ENCODE measurements at places on chromosomes 16 and 17.

DNA sequence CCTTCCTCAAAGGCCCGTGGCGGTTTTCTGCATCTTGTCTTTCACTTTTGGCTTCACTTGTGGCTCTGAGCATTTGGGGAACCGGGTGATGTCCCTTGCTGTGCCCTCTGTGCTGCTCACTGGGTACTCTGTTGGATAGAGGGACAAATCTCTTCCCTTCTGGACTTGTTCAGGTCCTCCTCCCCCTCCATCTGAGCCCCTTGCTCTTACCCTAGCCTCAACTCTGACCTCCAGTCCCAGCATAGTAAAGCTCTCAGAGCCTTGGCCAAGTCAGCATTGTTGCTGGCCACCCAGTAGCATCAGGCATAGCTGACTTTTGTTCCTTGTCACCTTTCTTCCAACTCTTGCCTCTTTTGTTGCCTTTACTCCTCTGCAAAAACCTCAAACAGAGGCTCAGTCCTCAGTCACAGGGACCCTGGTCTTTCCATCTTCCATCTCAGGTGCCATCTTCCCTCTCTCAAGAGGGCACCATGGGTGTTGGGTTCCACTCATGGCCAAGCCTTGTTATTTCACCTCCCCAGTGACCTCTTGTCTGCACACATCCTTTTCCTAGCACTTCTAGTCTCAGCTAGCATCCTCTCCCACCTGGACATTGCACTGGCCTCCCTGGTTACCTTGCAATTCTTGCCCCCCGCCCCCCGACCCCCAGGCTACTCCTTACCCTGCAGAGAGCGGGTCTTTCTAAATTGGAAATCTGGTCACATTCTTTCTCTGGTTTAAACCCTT lies 393 bp upstream of the PSMB10 start:
- DNase-seq, result no peak

DNA sequence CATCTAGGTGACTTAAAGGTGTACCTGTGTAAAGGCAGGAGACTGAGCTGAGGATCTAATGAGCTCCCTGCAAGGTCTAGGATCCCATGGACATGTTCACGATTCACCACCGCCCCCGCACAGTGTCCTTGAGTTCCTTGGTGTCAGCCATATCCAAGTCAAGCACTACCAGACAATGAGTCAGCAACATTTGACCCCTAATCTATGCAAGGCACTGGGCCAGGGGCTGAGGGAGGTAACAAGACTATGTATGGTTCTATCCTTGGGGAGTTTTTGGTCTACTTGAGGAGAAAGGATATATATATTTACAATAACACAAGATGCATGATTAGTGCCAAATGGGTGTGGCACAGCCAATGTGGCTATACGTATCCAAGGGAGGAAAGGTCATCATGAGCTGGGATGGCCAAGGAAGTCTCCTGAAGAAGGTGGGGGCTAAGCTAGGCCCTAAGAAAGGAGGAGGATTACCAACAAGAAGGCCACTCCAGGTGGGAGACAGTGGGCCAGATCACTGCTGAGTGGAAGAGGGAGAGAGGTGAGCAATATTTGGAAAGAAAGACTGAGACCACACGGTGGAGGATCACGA lies 35.0 kb downstream of the ITGB3 start:
- DNase-seq, result no peak

DNA sequence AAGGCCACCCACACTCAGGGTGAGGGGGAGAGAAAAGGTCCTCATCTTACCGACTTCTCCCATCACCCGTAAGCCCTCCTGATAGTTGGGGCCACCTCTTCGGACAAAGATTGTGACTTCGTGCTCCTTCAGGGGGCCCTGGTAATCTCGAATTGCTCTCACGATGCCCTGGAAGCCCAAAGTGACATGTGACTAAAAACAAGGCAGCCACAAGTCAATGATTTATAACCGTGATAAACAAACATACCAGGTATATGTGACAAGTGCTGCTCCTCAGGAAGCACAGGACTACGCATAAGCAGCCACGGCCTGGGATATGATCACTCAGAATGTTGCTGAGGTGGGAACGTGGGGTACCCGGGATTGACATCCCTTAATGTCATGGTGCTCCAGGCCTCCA lies 17.1 kb downstream of the ACLY start:
- no peak for DNase-seq

- DNase-seq, result no peak
These were observed 57.0 kb downstream of the GAS7 start for GRCh38 chr17:10141436-10141835.

DNA sequence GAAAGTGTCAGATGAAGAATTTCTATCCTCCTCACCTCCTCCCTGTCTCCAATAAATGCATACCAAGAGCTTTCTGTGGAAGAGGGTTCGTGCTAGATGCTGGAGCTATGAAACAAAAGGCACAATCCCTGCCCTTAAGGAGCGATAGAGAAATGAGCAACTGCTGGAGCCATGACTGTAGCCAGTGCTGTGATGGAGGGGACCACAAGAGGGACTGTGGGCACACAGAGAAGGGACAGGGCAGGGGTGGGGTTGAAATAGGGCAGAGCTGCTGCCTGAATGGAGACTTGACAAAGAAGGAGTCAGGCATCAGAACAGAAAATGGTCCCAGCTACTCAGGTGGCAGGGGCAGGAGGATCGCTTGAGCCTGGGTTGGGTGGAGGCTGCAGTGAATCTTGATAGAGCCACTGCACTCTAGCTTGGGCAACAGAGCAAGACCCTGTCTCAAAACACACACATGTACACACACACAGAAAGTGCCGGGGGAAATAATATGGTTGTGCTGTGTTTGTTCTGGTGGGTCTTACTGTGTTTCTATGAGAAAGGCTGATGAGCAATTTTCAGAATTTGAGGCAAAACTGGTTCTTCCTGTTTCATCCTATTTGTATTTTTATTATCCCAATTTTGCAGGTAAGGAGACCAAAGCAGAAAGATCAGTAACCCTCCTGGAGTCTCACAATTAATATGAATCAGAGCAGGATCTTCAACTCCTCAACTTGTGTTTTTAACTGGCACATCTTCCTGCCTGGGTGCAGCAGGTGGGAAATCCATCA lies 16.5 kb downstream of the TMEM98 start:
- no peak for DNase-seq

GRCh38 chr16:82675300-82675699 lies 48.5 kb downstream of the CDH13 start:
- no peak for DNase-seq

GRCh38 chr17:81922566-81923301 lies 4.8 kb upstream of the SIRT7 start:
- DNase-seq, result no peak

- no peak for DNase-seq
These were observed 412.1 kb downstream of the CA10 start for GRCh38 chr17:51746421-51746820.

GRCh38 chr16:68289202-68289601 lies 21.5 kb downstream of the SLC7A6OS start:
- DNase-seq, result no peak

- DNase-seq, result no peak
These were observed 88.2 kb upstream of the HAS3 start for GRCh38 chr16:69017036-69017783.
